ENCODE measurements at places on chromosomes 16 and 17.

DNA sequence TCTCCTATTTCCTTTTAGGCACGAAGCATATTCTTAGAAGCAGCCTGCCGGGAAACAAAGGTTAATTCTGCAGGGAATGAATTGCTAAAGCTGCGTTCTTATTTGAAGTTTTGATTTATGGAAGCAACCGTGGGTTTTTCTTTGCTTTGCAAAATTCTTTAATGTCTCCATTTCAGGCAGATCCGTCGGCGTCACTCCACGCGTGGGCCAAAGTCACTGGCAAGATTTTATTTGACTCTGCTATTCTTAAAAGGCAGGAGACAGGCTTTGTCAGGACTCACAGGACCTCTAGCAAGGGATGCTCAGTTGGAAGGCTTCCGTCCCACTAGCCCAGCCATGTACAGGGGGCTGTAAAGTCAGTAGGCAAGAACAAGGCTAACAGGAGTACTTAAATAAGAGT is 387.3 kb upstream of the XYLT1 start:
- DNase-seq, result no peak

GRCh38 chr17:49196520-49196919 is 13.9 kb downstream of the GNGT2 start:
- no peak for DNase-seq

DNA sequence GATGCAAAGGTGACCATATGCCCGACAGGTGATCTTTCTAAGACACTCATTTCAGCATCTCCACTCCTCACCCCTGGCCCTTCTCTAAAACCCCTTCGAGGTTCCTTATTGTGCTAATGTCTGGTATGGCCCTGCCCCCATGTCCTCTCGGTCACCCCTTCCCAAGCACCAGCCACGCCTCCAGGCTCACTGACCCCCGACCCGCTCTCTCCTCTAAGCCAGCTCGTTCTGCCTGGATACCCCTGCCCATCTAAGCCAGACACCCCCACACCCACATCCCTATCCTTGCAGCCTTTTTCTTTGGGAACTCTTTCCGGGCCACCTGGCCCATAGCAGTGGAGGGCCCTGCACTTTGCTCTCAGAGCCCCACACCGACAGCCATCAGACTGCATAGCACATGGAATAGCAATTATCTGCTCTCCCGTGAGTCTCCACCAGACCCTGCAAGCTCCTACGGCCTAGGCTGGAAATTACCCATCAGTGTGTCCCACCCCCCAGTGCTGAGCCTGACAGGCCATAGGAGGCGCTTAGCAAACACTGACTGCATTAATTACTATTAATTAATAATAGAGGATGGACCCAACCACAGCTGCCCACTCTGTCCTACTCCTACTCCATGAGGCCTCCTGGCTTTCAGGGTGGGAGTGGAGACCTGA is 176.7 kb downstream of the TMEM132E start:
- no peak for DNase-seq

- no peak for DNase-seq
Measured at GRCh38 chr16:61763013-61763412, 273.2 kb downstream of the CDH8 start.

DNA sequence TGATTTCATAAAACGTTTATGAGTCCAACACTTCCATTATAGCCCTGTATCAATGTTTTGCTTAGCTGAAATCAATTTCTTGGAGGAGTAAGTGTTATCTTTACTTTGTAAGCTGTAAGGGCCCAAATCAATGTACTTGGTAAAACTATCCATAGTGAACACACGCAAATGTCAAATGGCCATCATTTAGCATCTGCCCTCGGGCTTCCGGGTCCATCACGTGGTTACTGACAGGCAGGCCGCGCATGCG is 687 bp upstream of the NARF start:
- no peak for DNase-seq

DNA sequence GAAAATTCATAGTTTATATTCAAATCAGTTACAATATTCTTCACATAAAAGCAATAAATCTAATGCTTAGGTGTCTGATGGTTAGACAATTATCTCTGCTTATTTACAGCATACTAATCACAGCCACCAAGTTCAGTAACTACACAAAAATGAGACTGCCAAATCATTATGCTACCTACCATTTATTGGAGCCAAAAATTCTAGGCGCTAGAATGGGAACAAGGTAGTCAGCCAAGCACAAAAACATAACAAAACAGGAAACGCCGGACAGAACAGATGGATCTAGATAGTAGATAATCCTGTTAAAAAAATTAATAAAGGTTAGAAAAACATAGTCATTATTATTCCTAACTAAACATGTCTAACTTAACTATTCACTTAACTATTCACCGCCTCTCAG is 3.6 kb downstream of the ARL6IP1 start:
- no peak for DNase-seq

GRCh38 chr17:8128125-8128784 is 4.3 kb upstream of the HES7 start:
- no peak for DNase-seq

DNA sequence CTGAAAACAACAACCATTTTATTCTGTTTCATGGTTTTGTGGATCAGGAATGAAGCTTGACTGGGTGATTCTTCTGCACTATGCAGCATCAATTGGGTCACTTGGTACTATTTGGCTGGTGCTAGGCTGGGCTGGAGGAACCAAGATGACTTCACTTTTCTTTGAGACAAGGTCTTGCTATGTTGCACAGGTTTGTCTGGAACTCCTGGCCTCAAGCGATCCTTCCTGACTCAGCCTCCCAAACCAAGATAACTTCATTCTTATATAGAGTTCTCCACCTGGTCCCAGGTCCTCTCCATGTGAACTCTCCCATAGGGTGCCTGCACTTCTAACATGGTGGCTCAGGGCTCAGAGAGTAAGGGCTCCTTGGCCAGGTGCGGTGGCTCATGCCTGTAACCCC is 1.9 kb upstream of the PIPOX start:
- DNase-seq, result no peak

- no peak for DNase-seq
Measured at GRCh38 chr17:48562934-48563333, 15.2 kb downstream of the HOXB4 start.

DNA sequence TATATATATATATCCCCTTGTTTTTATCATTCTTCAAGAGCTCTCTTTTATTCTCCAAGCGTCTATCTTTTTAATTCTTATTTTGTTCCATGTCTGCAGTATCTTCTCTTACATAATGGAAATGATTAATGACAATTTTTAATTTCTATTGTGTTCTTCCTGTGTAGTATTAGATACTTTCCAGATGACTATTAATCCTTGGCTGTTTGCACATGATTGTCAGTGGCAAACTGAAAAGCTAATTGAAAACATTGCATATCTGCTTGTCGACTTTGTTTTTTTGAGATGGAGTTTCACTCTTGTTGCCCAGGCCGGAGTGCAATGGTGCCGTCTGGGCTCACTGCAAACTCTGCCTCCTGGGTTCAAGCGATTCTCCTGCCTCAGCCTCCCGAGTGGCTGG is 124.7 kb downstream of the BCAS3 start:
- DNase-seq, result no peak

- DNase-seq, result no peak
Measured at GRCh38 chr16:69328854-69329316, 1.5 kb downstream of the PDF start.

DNA sequence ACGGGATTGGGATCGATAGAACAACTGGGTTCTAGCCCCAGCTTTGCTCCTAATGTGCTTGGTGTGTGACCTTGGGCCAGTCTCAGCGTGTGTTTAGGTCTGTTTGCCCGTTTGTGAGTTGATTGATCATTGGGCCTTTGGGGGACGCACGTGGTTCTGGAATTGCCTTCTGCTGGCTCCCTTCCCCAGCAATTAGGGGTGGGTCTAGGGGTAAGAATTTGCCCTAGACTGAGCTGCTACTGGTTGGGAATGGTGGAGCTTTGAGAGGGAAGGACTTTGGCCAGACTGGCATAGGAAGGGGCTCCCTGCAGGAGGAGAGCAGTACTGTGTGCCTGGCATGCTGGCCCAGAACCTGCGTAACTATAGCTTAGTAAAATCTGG is 1.5 kb downstream of the SPNS2 start:
- DNase-seq, result no peak

DNA sequence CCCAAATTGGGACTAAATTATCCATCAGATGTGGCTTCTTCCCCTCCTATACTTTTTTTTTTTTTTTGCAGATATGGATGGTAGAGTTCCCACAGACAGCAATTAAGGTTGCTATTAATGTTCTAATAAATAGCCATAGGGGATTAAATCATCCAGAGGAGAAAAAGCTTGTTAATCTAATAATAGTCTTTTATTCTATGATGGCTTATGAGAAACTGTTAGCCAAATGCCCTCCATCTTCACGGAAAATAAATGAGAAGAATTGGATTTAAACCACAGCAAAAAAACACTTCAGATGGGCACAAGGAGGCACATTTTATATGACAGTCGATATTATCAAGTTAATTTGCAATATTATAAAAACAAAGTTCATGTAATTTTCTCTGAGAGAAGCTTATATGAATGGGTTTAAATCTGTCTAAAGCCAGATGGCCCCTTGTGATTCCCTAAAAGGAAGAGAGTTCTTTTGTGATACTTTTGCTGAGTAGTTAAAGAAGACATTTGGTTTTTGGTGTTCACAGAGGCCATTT is 5.1 kb upstream of the CAPNS2 start:
- no peak for DNase-seq

GRCh38 chr16:1141191-1141590 is 11.7 kb upstream of the CACNA1H start:
- no peak for DNase-seq

DNA sequence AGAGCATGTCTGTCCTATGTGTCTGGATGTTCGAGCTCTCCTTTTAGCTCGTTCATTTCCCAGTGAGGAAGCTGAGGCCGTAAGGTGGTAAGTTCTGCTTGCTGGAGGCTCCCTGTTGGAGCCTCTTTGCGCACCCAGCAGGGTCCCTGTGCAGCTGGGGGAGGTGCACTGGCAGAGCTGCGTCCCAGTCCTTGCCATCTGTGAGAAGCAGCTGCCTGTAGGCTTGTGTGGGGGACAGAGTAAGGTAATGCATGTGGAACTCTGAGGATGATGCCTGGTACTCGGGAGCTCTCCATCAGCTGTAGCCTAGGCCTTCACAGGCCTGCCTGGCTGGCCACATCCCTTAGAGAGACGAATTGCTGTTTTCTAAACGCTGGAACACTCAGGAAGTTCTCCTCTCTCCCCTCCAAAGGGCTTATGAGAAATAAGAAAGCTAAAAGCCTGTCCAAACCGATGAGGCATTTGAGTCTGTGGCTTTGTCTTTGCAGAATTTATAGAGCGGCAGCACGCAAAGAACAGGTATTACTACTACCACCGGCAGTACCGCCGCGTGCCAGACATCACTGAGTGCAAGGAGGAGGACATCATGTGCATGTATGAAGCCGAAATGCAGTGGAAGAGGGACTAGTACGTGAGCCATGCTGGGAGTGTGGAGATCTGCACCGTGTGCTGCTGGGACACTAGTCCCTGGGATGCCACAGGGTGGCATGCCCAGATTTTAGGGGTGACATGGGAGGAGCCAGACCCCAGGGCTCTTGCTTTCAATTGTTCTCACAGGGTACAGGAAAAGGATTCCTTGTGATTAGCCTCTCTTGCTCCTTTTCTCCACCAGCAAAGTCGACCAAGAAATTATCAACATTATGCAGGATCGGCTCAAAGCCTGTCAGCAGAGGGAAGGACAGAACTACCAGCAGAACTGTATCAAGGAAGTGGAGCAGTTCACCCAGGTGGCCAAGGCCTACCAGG is 1.6 kb downstream of the NDUFB10 start:
- peak; percentile 60 for DNase-seq

DNA sequence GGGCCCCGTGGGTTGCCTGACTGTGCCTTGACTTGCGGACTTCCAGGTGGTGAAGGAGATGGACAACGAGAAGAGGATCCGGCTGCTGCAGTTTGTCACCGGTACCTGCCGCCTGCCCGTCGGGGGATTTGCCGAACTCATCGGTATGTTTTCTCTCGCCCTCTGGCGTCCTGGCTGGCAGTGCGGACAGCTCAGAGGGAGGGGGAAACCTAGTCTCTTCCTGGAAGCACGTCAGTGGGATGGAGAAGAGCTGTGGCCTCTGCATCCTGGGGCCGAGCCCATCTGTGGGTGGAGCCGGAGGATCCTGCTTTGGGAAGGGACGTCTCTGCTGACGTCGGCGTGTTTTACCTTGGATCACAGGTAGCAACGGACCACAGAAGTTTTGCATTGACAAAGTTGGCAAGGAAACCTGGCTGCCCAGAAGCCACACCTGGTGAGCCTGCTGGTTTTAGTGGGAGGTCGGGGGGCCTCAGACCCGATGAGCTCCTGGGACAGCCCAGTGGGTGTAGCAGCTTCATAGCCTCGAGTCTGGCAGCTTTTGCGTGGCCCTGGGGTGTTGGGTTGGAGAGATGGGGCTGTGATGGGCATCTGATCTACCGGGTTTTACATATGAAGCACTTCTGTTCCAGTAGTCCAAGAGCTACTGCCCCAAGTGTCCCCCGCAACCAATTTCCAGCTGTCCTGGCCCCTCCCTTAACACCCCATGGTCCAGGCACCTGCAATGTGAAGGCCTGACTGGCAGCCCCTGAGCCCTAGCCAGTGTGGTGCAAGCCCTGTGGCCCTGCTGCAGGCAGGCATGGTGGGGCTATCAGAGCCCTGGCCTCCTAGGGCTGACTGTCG is 11.9 kb upstream of the CLEC18A start:
- DNase-seq, result no peak

DNA sequence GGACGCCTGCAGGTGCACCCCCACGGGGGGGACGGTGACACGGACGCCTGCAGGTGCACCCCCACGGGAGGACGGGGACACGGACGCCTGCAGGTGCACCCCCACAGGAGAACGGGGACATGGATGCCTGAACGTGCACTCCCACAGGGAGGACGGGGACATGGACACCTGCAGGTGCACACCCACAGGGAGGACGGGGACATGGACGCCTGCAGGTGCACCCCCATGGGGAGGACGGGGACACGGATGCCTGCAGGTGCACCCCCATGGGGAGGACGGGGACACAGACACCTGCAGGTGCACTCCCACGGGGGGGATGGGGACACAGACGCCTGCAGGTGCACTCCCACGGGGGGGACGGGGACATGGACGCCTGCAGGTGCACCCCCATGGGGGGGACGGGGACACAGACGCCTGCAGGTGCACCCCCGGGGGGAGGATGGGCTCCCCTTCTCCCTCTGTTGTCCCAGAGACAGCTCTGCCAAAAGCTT is 114.5 kb upstream of the METRNL start:
- no peak for DNase-seq

DNA sequence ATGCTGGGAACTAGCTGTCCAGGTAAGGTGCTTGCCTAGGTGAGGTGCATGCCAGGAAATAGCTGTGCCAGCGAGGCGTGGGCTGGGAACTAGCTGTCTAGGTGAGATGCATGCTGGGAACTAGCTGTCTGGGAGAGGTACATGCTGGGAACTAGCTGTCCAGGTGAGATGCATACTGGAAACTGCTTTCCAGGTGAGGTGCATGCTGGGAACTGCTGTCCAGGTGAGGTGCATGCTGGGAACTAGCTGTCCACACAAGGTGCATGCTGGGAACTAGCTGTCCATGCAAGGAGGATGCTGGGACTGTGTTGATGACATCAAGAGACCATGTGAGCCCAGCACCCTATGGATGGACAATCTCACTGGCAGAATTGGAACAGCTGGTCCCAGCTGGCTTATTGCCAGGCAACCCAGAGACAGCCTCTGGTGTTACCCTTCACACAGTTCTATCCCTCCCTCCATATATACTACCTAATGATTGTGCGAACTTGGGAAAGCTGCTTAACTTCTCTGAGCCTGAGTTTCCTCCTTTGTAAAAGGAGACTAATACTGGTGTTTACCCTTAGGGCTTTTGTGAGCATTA is 479.9 kb upstream of the RBFOX1 start:
- DNase-seq, result no peak

Data from activated T-cell treated with anti-CD3 and anti-CD28 coated beads, Interleukin-2, amount 50 U/mL, for 72 hours (primary cell).